ENCODE measurements at places on chromosomes 6 and 20. TPM values are rescaled to one million over a fixed set of nuclear protein-coding genes. Genes with fewer than 3 reads are reported as not detected.

The PLN gene
- not detected for polyA plus RNA-seq

DNA sequence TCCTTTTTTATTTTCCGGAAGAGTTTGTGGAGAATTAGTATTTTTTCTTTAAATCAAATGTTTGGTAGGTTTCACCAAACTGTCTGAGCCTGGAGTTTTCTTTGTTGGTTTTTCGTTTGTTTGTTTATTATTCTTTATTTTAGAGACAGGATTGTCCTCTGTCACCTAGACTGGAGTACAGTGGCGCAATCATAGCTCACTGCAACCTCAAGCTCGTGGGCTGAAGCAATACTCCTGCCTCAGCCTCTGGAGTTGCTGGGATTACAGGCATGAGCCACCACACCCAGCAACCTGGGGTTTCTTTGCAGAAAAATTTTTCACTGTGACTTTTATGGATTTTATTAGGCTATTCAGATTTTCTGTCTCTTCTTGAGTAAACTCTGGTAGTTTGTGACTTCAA lies 120.2 kb upstream of the LOC128125822 start:
- DNase-seq: peak; percentile 19

DNA sequence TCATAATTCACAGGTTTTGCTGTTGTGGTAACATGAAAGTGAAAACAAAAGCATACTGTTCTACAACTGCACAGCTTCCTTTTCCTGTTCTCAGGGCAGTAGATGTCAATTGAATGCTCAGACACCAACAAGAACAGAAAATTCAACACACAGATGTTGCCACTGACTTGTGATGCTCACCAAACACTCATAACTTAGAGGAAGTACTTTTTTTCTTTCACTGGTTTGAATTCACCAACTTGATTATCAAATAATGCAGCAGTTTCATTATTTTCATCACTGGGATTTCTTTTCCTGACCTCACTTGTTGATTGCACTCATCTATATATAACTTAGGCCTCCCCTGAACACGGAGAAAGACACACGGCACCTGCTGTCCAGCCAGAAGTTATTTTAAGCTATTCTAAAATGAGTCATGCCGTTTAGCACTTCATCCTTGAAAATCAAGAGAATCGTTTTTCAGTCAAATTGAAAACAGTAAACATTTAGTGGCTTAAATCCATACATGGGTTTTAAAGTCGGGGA lies 949 bp downstream of the TXLNB start:
- no peak for DNase-seq

DNA sequence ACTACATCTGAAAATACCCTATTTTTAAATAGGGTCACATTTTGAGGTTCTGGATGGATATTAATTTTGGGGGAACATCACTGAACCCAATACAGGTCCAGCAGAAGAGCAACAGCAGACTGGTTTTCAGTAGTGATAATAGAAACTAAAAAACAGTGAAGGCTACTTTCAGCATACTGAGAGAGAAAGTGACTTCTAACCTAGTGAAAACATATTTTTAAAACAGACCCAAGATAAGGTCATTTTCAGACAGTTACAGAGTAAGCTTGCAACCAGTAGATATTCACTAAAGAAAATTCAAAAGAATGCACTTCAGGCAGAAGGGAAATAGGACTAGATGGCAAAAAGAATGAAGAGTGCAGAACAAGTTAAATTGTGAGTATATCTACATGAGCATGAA lies 42.0 kb upstream of the TMEM244 start:
- DNase-seq: no peak

The TFAP2C gene
- polyA plus RNA-seq: 12.7 TPM

The GPX5 gene
- not detected for polyA plus RNA-seq

The FAM209B gene
- polyA plus RNA-seq: 0.22 TPM

The NUDT3 gene
- polyA plus RNA-seq: 13.0 TPM

The PEX7 gene
- 10.0 TPM for polyA plus RNA-seq

DNA sequence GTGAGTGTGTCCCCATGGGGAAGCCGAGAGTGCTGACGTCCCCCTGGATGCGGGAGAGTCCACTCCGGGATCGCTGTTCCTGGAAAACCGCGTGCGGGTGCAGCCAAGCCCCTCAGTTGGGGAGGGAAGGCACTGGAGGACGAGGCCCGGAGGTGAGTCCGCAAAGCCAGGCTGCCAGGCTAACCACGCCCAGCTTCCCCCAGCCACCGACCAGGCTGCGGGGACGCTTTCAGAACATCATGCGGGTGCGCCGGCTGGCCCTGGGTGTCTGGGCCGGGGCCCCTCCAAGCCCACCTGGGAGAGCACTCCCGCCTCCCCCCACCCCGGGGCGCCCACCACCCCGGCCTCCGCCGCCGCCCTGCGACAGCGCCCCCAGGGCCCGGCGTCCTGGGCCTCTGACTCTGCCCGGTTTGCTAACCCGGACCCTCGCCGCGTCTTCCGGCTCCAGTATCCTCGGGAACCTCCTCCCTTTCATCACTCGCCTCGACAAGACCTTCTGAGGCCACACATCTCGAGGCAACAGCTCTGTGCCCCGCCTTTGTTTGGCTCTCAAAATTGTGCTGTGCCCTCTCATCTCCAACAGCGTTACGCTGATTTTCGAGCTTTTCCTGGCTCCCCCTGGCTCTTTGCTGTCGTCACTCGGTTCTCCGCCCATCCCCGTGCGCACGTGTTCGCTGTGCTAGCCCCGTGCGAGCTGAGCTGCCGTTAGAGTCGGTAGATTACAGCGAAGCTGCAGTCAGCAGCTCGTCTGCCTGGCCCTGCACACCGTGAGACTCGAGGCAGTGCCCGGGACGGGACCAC lies 47.1 kb upstream of the ENTPD6 start:
- no peak for DNase-seq

The PRSS16 gene
- 11.9 TPM for polyA plus RNA-seq

GRCh38 chr20:48821261-48821920 lies 6.4 kb downstream of the PREX1 start:
- peak; percentile 17 for DNase-seq

GRCh38 chr20:59082077-59082740 lies 39.6 kb upstream of the PRELID3B start:
- peak; percentile 35 for DNase-seq

The SRMS gene
- 0.16 TPM for polyA plus RNA-seq

- no peak for DNase-seq
These were observed 396.8 kb upstream of the HS3ST5 start for GRCh38 chr6:114739656-114740055.

GRCh38 chr20:59482351-59483187 lies 121.8 kb upstream of the PHACTR3 start:
- no peak for DNase-seq

DNA sequence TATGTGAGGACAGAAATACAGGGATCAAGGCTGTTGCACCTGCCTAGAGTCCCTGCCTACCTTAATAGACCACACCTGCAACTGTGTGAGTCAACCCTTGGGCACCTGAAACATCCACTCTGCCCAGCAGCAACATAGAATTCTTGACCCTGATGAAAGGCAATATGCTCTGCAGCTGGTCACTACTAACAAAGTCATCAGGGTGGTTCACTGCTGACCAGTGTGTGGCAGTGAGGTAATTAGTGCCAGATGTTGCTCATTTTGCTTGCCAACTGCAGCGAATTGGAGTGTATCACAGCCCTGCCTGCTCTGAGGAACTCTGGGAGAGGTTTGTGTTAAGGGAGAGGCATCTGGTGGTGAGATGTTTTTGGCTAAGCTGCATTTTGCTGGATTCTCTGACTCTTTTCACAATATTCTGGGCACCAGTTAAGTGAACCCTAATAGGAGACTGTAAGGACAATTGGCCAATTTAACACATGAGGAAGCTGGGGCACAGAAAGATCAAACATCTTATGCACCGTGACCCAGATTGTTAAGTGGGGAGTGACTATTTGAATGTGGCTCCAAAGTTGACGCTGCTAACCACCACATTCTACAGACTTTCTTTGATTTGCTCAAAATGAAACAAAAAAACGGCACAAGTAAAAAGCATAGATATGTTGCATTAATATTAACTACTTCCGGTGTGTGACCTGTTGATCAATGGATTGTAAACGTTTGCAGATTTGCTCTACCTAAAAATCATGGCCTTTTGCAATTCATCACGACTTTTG lies 61.9 kb upstream of the OPRM1 start:
- DNase-seq: peak; percentile 9

GRCh38 chr6:44650495-44650894 lies 263.0 kb downstream of the CDC5L start:
- no peak for DNase-seq

DNA sequence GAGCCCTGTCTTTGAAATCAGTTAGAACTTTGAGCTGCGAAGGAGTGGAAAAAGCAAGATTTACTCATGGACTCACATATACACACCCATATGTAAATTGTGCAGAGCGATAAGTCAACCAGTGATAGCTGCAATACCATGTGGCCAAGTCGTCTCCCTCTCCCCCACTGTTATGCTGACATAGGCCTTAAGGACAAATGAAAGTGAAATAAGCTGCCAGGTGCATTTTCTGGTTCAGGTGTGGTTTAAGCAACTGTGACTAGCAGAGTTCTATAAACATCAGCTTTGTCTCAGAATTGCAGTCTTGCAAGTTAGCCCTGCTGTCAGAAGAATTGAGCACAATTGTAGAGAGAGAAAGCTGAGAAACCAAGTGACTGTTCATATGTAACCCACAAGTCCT lies 9.6 kb downstream of the FAM83B start:
- DNase-seq: peak; percentile 28

DNA sequence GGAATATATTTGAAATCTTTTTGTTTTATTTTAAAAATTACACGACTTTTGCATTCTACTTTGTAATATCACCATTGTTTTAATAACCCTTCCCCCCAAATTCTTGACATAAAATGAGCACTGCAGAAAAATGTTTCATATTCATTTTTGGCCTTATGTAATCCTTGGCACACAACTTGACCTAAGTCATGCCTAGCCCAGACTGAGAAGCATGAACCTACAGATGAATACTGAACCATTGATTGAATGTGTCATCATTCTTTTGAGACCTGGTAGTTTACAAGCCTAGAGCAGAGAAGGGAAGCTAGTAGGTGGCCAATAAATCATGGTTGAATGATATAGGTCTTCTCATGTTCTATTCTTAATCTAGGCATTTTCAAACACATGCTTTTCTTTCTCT lies 89.4 kb upstream of the EDN1 start:
- no peak for DNase-seq

GRCh38 chr6:166660157-166660688 lies 33.2 kb upstream of the RPS6KA2 start:
- no peak for DNase-seq

GRCh38 chr6:372336-372911 lies 19.1 kb upstream of the IRF4 start:
- DNase-seq: no peak
